Epithelial cell of prostate (primary cell): ENCODE measurements at places on chromosomes 1 and 21.

- DNase-seq, result no peak
These were observed 80.4 kb downstream of the NKAIN1 start for GRCh38 chr1:31159323-31159722.

DNA sequence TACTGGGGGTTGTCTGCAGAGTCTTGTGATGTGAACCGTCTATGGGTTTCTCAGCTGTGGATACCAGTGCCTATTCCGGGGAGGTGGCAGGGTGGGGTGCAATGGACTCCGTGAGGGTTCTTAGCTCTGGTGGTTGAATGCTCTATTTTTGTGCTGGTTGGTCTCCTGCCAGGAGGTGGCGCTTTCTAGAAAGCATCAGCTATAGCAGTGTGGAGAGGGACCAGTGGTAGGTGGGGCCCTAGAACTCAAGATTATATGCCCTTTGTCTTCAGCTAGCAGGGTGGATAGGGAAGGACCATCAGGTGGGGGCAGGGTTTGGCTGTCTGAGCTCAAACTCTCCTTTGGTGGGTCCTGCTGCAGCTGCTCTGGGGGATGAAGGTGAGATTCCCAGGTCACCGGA is 127.3 kb upstream of the PLD5 start:
- DNase-seq, result no peak

GRCh38 chr1:172177849-172178248 is 242.6 kb upstream of the C1orf105 start:
- no peak for DNase-seq

DNA sequence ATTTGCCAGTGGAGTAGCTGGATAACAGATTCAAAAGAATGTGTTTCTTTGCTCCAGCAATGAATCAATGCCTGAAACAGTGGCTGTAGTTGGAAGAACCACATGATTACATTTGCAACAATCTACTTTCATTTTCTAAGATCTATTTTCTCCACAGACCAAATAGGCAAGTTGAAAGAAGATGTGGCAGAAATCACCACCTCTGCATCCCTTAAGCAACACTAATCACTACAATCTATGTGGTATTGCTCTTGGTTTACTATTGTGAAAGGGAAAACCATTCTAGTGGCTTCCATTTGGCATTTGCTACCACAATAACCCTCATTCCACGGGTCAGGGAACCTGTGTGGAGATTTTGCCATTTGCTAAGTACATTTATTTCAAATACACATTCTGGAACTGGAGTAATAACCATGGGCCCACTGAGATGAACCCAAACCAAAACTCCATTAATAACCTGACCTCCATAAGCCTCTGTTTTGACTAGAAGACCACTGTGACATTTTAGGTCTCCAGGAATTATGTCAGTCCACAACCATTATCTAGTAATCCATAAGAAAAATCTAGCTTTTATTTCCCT is 66.3 kb downstream of the C1orf185 start:
- DNase-seq, result no peak

DNA sequence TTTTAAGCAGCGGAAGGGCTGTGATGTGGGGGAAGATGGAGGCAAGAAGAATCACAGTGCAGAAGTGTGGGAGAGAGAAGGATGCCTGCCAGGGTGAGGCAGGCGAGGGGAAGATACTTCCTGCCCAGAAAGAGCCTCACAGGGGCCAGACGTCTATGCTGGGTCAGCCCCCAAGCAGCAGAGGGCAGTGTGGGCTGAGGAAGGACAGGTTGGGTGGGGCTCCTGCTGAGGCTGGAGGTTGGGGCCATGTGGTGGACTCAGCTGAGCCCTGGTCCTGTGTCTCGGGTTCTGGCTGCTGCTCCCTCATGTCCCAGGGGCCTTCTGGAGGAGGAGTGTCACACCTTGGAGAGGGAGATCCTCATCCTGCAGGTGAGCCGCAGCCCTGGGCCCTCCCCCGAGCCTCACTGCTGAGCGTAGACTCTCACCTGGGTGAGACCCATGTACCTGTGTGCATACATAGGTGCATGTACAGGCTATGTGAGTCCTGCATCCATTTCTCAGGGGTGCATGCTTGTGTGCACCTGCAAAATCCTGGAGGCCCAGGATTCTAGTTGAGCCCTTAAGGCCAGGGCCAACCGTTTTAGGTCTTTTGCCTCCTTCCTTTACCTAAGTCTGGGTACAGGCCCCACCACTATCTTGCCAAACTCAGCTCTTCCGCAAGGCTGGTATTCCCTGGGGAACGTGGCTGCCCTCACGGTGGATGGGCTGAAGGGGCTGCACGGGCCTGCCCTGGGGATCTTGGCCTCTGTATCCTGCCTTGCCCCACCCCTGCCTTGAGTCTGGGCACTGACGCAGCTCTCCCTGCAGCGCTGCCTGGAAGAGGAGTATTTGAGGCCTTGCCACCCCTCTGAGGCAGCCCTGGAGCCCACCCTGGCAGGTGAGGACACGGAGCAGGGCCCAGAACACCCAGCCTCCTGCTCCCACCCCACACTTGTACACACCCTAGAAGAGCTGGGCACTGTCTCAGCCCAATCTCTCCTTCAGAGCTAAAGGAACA is 3.7 kb downstream of the CCDC24 start:
- DNase-seq, result no peak

- no peak for DNase-seq
These were observed 190.5 kb downstream of the SEC16B start for GRCh38 chr1:177779166-177779965.

DNA sequence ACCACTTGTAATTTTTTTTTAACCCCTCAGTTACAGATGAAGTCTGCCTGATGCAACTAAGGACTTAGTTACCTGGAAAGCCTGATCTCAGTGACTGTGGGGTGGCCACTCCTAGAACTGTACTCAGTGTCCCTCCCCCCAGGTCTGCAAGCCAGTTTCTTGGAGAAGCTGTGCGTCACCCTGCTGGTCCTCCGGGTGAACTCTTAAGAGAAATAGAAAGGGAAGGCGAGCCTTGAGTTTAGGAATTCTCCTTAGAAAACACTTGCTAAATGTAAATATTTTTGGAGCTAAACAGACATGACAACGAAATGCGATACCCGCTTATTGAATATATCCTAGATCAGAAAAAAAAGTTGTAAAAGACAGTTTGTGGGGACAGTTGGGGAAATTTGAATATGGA is 730 bp downstream of the SLC16A4 start:
- no peak for DNase-seq

DNA sequence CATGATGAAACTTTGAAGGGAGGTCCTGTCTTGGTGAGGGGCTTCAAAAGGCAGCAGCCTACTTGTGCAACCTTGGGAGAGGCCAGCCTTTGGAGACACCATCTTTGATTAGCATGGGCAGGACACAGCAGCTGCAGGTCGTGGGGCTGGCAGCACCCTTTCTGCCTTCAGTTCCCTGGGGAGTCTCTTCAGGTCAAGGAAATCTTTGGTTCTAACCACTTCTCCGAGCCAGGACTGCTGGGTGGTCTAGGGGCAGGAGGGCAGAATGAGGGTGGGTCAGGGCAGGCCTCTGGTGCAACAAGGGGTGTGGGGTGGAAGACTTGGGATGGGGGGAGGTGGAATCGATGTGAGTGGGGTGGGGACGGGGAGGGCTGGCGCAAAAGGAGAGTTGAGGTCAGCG is 269.7 kb downstream of the FOXD2 start:
- DNase-seq, result no peak

DNA sequence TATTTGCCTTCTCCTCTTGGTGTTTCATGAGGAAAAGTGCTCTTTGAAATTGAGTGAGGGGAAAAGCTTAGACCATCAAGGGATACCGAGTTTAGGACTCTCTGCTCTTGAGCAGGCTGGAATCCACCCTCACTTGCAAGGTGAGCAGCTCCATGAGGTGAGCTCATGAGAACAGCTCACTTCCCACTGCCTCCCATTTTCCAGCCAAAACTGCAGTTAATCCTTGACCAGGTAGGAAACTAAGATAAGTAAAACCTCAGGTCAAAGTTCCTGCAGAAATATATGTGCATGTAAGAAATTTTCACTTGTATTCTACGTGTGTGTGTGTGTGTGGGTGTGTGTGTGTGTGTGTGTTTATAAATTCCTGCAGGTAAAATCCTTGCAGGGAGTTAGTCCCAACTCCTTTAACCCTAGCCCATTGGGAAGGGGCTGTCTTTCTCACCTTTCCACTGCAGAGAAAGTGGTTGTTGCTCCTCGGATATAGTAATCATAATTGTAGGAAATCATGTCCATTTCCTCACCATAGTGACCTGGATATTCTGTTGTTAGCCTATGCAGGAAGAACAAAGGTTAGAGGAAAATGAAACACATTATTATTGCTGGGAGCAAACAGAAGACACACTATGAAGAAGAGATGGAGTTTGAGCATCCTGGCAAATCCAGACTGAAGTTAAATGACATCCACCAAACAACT is 28.3 kb downstream of the DPT start:
- no peak for DNase-seq

DNA sequence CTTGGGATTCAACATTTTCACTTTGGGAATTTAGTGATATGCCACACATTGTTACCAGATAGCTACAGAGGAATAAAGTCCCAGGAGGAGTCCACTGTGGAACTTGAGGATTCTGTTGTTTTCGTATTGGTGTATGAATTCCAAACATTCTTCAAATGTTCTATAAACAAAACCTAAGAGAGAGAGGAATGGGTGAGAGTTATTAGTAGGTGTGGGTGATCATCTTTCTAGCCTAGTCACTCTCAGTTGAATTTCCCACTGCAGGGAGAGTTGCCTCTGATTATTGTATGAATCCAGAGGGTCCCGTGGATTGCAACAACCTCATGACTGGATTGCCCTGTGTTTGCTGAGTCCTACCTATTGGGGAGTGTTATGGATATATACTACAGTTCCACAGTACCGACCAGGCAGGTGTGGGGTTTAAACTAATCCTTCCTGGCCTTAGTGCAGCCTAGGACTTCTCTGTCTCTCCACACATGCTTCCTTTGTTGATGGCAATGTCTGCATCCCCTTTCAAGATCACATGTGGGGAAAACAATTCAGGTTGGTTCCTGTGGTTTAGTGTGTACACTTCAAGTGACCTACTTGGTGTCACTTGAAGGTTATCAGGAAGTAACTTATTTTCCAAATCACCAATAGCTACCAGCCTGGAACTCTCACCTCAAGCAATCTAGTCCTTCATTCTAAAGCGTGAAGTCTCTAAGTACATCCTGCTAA is 91.8 kb downstream of the ADCY10 start:
- no peak for DNase-seq

- DNase-seq, result no peak
These were observed 31.3 kb upstream of the GPR157 start for GRCh38 chr1:9160079-9160717.

- no peak for DNase-seq
These were observed 1.7 kb downstream of the MPZ start for GRCh38 chr1:161307892-161308638.

DNA sequence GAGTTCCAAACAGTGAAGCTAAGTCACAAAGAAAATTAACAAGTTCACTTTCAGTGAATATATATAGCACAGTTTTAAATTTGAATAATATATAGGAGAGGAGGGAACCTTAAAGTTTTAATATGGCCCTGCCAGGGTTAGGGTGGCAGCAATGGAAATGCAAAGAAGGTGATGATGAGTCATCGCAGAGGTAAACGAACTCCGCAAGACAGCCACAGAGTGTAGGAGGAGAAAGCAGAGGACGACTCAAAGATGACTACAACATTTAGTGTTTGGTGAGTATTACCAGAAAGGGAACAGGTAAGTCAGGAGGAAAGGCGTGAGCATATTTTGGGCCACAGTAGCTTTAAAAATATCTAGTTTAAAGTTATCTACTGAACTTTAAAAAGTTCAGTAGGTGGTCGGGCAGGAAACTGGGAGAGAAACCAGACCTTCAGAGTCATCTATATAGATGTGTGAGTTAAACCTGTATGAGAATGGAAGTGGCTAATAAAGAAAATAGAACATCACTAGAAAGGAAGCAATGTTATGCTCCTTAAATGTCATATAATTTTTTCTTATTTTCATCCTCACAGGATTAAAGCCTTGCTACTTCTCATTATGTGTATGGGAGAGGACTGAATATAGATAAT is 75.7 kb downstream of the UCHL5 start:
- peak; percentile 68 for DNase-seq

DNA sequence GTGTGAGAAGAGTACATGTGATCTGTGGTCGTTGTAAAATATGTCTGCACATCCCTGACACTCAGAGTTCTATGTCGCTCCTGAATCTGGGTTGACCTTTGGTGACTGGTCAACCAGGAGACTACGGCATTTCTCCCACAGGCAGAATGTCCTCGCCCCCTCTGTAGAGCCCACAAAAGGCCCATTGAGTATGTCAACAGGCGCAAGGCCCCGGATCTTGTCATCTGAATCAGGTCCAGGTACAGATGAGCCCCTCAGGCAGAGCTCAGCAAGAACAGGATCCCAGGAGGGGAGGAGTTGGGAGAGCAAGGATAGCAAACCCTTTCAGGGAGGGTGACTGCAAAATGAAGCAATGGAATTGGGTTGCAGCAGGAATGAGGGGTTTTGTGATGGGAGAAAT is 126.5 kb downstream of the MATN1 start:
- no peak for DNase-seq

DNA sequence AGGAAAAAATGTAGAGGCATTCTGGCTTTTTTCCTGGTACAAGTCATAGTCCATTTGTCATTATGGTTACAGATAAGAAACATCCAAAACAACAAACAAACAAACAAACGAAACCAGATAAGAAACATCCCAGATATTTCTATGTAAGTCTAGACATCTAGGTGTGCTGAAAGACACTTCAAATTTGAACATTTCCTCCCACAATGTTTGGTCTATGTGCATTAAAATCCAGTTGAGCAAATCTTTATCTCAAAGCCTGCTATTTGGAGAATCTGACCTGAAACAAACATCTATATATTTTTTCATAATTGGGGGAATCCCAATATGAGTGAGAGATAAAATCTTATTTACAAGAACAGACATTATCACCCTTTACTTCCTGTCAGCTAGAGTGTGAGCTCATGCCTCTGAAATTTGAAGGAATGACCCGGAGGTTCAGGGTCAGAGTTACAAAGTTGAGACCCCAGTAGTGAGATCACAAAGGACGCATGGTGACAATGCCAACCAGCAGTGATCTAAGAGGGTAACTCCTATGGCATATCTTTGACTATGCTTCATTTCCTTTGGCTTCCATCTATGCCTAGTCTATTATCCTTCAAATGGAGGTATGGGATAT is 182.9 kb upstream of the ATP1B1 start:
- no peak for DNase-seq

DNA sequence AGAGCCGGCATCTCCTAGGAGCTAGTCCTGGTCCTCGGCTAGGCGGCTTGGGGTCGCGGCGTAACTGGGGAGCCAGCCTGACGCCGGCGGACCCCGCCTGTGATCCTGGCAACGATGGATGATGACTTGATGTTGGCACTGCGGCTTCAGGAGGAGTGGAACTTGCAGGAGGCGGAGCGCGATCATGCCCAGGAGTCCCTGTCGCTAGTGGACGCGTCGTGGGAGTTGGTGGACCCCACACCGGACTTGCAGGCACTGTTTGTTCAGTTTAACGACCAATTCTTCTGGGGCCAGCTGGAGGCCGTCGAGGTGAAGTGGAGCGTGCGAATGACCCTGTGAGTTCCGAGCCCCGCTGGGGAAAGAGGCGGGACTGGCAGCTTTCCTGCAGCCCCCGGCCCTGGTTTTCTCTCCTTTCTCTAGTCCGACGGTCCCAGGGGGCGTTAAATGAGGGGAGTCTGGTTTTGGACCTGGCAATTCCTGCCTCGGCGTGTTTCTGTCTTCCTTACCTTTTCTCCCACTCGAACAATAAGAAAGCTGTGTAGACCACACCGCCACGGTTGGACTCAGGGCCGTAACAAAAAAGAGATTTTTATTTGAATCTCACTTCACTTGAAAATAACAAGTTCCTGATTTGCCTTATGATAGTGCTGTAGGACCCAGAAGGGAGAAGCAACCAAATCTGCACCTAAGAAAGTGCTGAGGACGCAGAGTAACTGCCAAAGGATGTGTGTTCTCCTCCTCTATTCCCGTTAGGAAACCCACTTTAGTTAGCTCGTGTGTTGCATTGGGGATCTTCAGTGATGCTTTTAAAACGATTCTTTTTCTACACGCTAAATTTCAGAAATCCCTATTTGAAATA is at the start of gene SPRTN:
Gene SPRTN (plus strand): TSS at position 24 of the 859 bp plus-strand sequence. CDS start 91 bp downstream, at position 115.
- no peak for DNase-seq
